ENCODE measurements at places on chromosomes 2 and 18.

GRCh38 chr2:235008584-235009044, 56.8 kb downstream of the SH3BP4 start:
- DNase-seq = peak; percentile 24

- DNase-seq = peak; percentile 8
Observed at GRCh38 chr2:130981667-130982066, 111.6 kb downstream of the FAM168B start.

DNA sequence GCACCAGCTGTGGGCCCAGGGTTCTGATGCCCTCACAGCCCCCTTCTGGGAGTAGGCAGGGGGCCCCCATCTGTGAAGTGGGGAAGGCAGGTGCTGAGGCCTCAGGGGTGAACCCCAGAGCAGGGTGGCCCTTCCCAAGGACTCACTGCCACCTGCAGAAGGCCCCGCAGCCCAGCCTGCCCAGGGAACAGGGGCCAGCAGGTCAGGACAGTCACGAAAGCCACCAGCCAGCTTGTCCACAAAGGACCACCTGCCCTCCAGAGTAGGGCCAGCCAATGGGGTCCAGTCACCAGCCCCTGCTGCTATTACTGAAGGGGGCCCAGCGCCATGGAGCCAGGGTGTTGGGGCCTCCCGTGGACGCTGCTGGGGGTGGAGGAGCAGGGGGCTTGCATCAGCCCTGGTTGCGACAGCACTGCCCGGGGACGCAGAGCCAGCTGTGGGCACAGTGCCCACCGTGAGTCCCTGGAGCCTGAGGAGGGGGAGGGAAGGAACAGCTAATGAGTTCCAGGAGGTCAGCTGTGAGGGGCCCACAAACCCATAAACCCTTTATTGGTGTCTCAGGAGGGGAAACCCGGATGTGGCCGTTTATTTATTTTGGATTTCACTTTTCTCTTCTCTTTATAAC, 11.5 kb upstream of the SNED1 start:
- no peak for DNase-seq

- DNase-seq = no peak
Observed at GRCh38 chr2:191402966-191403565, 157.9 kb downstream of the MYO1B start.

DNA sequence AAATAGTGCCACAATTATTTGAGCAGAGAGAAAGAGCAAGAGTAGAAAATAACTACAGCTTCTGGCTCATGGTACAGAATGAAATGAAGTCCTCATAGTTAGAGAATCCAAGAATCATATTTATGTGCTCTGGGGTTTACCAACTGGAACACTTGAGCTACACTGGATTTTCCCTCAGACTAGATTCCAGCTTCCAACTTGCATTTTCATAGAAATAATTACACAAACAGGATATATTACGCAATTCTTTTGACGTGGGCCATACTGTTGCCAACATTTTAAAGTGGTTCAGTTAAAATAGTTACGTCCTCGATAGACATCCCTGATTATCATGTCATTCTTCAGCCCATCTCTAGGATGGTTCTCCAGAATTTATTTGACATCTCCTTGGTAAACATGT, 129.2 kb downstream of the ETAA1 start:
- DNase-seq = no peak

All from DMS79 treated with DMSO at 0.1 percent for 48 hours (cell line).